ENCODE measurements at places on chromosomes 6 and 20.

DNA sequence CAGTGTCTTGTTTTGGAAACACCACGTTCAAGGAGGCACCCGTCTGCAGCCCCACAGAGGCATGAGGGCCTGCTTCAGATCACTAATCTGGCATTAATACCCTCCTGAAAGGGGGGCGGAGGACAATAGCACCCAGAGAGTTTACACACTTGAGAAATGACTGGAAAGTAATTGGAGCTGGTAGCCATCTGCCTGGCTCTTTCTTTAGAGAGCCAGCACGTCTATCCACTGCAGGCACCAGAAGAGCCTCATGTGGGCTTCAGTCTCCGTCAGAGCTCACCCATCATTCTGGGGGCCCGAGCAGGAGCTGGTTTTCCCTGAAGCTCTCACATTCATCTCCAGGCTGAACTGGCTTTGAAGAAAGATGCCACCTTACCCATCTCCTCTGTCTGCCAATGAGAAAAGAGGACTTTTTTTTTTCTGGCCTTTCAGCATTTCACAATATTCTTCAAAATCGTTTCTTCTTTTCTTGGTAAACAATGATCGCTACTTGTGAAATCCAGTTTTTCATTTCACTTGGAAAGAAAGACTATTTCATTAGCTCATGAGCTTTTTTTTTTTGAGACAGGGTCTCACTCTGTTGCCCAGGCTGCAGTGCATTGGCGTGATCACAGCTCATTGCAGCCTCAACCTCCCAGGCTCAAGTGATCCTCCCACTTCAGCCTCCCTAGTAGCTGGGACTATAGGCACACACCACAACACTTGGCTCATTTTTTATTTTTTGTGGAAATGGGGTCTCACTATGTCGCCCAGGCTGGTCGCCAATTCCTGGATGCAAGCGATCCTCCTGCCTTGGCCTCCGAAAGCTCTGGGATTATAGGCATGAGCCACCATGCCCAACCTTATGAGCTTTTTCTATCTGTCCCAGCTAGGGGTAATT lies 124.7 kb upstream of the ZNF217 start:
- no peak for DNase-seq

DNA sequence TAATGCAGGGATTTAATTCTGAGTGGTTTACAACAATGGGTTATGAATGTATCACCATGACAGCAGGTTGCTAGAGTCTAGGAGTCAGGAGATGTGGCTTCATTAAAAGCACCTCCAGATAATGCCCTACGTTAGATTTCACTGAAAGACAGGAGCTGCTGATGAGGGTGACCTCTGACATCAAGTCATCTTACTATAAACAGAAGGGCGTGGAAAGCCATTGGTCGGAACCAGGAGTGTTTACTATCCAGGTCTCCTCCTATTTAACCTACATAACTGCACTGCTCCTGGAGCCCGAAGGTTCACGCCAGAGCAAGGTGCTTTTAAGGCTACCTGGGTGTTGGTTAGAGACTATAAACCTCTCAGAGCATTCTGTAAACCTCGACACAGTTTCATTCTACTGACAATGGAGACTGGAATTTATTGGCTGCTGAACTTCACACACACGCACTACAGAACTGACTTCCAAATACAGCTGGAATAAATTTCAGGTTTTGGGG lies 128.7 kb downstream of the EYA4 start:
- no peak for DNase-seq

DNA sequence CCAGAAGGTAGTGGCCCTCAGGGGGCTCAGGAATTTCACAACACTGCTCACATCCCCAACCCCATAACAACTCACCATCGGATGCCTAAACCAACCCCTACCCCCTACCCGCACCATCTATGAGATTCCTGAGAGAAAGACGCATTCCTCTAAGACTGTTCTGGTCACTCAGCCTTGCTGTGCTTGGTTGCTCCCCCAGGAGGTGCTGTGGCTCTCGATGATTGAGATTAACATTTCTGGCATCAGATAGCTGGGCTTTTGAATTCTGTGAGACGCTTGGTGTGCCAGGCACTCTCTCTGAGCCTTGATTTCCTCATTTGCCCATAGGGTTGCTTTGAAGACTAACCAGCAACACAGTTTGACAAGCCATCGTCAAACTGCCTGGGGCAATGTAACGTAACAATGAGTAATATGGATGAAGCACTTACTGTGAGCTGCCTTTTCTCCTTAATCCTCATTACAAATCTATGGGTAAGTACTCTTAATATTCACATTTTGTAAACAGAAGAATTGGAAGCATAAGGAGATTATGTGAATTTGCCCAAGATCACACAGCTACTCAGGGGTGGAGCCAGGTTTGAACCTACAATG lies 978 bp downstream of the WFDC6 start:
- DNase-seq: no peak

DNA sequence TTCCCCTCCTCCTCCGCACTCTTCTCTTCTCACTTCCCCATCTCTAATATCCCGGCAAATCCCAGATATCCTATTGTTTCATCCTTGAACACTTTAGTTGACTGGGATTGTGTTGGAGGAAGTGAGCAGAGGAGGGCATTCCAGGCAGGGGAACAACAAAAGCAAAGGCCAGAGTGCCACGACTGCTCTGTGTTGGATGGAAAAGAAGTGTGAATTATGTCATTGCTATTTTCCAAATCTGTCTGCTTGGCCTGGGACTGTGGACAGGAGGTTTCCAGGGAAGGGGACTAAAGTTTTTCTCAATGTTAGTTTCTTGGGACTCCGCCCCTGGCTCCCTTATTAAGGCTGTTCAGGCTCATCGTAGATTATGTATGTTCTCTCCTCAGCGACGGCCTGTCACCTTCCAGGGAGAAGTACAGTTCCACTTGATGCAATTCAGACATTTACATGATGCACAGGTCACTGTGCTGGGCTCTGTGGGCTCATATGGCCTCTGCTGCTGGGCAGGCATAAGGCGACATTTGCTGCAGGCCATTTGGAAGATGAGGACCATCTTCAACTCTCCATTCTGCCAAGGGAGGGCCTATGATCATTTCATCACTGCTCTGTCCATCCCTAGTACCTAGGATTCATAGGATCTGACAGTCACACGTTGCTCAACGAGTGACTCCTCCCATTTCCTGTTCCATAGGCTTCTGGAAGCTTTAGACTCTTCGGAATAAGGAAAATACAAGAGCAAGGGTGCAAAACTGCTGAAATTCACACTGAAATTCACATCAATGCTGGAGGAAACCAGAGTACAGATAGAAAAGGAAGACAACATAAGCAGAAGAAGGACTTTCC lies 99.1 kb upstream of the KCNK16 start:
- DNase-seq: no peak

DNA sequence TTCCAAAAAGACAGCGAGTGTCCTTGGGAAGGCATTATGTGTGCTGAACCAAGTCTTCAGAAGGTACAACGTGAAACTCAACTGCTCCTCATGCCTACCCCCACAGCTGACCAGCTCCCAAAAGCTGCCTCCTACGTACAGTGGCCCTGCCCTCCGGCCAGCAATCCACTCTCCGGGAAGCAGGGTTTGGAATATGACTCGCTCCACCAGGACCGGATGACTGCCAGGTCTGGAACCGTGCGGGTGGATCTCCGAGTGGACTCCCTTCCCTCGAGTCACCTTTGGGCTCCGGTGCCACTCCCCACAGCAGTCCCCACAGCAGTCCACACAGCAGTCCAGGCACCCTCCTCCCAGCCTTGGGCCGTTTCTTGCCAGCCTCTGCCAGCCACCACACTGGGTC lies 4.3 kb downstream of the ZBTB46 start:
- DNase-seq: no peak

DNA sequence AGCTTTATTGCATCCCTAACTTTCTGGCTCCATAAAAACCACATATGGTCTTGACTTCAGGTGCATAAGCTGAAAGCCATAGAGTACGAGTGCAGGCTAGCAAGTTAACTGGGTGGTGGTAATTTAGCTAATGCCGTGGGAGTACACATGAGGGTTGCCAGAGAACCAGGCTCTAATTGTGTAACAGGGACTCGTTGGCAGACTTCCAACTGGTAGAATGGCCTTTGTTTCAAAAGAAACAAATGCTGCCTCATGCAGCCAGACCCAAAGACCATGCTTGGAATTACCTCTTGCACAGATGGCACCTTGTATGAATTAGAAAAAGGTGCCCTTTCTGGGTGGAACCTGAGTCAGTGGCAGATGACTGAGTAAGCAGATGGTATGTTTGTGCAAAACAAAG lies 73.2 kb downstream of the LY86 start:
- no peak for DNase-seq

- peak; percentile 86 for DNase-seq
Measured at GRCh38 chr6:105459049-105459448, 56.2 kb upstream of the PREP start.

DNA sequence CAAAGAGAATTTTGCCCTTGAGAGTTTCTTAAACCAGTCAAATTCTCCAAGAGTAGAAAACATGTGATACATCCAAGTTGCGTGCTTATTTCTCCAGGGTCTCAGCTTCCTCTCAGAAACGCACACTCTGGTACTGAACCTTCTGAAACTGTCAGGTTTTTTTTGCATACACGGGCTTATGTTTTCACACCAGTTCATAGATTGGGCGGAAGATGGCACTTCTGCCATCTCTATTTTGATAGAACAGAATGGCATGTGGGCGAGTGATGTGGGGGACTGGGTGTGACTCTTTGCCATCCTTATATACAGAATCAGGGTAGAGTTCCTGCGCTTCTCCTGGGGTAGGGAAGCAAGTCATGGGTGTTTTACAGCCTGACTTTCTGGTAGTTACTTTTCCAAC lies 56.4 kb downstream of the ADTRP start:
- peak; percentile 36 for DNase-seq

- no peak for DNase-seq
Measured at GRCh38 chr6:147207351-147207750, 3.1 kb downstream of the STXBP5 start.

Data from activated CD4-positive, alpha-beta T cell treated with anti-CD3 and anti-CD28 coated beads, Interleukin-2, Interleukin-6, amounts not matched to agents 100 ng/mL and 50 ng/mL, durations not matched to agents 16 hours and 8 hours (primary cell).